ENCODE measurements at places on chromosomes 4 and X.

DNA sequence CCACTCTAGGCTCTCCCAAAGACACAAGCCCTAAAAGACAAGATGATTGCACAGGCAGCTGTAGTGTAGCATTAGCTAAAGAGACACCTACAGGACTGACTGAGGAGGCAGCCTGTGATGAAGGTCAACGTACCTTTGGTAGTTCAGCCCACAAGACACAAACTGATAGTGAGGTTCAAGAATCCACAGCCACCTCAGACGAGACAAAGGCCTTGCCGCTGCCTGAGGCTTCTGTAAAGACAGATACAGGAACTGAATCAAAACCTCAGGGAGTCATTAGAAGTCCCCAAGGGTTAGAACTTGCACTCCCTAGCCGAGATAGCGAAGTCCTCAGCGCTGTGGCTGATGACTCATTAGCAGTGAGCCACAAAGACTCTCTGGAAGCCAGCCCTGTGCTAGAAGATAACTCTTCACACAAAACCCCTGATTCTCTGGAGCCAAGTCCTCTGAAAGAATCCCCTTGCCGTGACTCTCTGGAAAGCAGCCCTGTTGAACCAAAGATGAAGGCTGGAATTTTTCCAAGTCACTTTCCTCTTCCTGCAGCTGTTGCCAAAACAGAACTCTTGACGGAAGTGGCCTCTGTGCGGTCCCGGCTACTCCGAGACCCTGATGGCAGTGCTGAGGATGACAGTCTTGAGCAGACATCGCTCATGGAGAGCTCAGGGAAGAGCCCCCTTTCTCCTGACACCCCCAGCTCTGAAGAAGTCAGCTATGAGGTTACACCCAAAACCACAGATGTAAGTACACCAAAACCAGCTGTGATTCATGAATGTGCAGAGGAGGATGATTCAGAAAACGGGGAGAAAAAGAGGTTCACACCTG, 306.3 kb downstream of the ANK2 start:
- no peak for DNase-seq

GRCh38 chrX:1009771-1010170, 202.7 kb downstream of the CRLF2 start:
- DNase-seq, result no peak

DNA sequence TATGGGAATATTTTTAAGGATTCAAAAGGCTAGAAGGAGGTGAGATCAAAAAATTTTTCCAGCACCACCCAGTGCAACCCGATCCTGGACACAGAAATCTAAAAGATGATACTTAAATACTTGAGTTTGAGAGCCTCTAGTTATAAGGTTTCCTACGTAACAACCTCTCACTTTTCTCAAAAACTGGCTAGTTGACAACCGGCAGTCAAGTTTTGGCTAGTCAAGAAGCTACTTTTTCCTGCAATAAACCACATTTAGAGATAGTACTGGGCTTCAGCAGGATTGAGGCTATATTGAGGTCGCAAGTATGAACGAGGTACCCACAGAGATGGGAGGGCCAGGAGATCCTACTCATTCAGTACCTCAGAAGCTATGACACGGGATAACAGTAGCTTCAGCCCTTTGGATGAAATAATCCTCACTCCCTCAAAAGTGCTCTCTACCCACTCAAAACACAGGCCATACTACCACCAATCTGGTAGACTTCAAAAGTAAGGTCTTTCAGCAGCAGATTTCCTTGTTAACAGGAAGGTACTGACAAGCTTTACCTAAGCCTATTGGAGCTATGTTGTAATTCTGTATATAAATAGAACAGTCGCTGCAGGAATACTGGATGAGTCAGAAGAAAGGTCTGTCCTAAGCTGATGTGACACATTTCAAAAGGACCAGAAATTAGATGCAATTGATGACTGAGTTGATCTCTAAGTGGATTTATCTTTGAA, 1.5 kb upstream of the TSPAN5 start:
- no peak for DNase-seq

GRCh38 chrX:102708900-102709299, 3.3 kb upstream of the GPRASP2 start:
- DNase-seq, result no peak

- DNase-seq, result no peak
Measured at GRCh38 chr4:41145571-41146078, 68.7 kb downstream of the APBB2 start.

GRCh38 chr4:186806679-186807421, 83.2 kb upstream of the FAT1 start:
- DNase-seq, result no peak

DNA sequence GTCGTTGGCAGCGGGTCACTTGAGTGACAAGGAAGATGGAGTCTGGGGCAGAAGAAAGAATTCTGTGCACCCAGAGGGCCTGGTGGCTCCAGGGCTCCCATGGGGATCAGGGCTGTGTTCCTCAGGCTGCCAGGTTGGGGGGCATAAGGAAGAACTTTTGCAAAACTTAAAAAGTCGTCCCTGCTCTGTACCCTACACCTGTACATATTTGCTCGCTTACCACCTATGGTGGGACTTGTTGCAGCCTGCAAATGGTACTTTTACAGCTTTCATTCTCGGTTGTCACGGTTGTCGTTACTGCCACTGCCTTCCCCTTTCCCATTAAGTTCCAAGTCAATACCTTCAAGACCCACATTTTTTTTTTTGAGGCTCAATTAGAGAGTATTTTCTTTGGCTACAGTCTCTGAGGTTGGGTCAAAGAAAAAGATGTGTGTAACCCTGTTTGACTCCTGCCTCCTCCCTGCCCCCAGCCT, 9.1 kb downstream of the ARX start:
- no peak for DNase-seq

GRCh38 chrX:80431505-80431832, 11.2 kb downstream of the TENT5D start:
- no peak for DNase-seq

- peak; percentile 23 for DNase-seq
Measured at GRCh38 chr4:128812442-128813235, 3.1 kb downstream of the JADE1 start.

- DNase-seq, result no peak
Measured at GRCh38 chr4:168408620-168409019, 71.7 kb downstream of the DDX60L start.

GRCh38 chr4:13891544-13891939, 264.0 kb upstream of the BOD1L1 start:
- no peak for DNase-seq

GRCh38 chr4:144902614-144903013, 195.4 kb downstream of the ANAPC10 start:
- no peak for DNase-seq

DNA sequence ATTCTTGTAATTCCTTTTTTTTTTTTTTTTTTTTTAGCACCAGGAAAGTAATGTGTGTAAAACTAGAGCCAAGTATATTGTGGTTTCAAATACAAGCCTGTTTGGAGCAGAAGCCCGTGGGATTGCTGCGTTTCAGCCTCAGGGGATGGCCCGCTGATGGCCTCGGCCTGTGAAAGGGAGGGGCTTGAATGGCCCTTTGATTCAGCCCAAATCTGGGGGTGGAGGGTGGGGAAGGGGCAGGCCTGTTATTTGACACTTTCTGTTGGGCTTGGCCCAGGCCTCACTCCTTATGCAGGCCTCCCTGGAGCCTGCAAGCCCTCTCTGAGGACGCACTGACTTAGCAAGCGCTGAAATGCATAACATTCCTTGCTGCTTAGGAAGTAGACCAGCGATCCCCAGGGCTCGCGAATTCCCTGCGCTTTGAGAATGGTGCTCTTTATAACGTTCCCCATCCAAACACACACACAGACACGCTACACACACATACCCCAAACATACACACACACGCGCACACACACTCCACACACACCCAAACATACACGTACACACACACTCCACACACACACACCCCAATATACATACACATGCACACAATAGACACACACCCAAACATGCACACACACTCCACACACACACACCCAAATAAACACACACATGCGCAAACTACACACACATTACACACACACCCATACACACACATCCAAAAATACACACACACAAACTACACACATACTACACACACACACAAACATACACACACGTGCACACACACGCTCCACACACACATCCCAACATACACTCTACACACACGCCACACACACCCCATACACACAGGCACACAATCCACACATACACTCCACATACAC, 29.6 kb downstream of the TLR10 start:
- DNase-seq, result no peak

- DNase-seq, result no peak
Measured at GRCh38 chr4:83221897-83222441, 62.6 kb downstream of the COQ2 start.

DNA sequence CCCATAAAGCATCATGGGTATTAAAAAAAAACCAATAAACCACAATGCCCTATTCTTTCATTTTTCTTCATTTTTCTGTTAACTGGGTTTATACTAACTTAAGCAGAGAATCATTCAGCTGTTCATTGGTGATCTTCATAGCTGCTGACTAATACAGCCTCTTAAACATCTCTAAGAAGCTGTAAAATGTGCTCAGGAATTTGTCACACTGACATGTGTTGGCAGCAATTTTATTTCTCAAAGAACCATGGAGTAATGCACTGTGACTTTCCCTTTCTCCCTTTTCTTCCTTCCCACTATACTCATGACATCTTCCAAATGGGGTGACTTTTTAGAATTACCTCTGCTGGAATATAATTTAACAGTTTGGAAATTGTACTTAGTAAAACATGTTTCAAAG, 315.4 kb downstream of the ANTXR2 start:
- no peak for DNase-seq

- DNase-seq, result peak; percentile 20
Measured at GRCh38 chr4:158253350-158253980, 43.2 kb downstream of the TMEM144 start.

GRCh38 chr4:153064571-153064970, 128.4 kb downstream of the FHDC1 start:
- no peak for DNase-seq

- no peak for DNase-seq
Measured at GRCh38 chr4:69823481-69824186, 36.3 kb downstream of the SULT1E1 start.

- DNase-seq, result no peak
Measured at GRCh38 chr4:40980318-40980883, 230.6 kb downstream of the NSUN7 start.

- no peak for DNase-seq
Measured at GRCh38 chr4:71729856-71730255, 54.0 kb downstream of the GC start.

GRCh38 chrX:50707955-50708699, 105.9 kb downstream of the SHROOM4 start:
- no peak for DNase-seq

DNA sequence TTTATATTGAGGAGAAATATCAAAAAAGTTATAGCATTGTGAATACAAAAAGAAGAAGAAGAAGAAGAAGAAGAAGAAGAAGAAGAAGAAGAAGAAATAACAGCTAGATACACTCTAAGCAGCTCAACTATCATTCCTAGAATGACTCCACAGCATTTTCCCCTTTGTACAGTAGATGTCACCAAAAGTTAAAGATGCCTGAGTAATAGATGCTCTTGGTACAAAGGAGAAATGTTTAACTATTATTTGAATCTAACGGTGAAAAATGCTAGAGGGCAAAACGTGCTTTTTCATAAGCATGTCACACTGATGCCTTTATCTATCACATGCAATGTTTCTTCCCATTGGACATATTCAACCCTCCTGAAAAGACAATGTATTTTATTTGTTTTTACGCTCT, 178.4 kb upstream of the GPRIN3 start:
- DNase-seq, result no peak

- DNase-seq, result no peak
Measured at GRCh38 chr4:150321113-150321512, 242.9 kb downstream of the DCLK2 start.

DNA sequence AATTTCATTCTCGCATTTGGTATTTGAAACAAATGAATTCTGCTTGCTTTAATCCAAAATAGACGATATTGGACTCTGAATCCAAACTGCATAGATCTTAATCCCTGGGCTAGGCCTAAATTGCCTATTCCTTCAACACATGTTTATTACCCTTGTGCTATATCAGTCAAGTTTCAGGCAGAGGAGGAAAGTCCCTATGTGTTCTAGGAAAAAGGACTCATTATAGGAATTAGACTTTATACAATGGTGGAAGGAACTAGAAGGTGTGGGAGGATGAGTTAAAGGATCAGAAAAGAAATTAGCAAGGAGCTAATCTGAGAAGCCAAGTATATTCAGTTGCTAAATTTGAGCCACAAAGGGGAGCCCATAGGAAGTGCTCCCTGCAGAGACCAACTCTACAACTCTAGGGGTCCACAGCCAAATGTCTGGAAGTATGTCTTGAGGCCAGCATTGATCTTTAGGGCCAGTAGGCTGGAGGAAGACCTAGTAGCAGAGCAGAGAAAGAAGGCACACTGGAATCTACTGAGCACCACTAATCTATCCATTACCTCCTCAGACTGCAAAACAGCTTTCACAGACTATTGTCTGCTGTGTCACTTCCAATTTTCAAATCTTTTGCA, 17.1 kb upstream of the DTHD1 start:
- DNase-seq, result no peak

DNA sequence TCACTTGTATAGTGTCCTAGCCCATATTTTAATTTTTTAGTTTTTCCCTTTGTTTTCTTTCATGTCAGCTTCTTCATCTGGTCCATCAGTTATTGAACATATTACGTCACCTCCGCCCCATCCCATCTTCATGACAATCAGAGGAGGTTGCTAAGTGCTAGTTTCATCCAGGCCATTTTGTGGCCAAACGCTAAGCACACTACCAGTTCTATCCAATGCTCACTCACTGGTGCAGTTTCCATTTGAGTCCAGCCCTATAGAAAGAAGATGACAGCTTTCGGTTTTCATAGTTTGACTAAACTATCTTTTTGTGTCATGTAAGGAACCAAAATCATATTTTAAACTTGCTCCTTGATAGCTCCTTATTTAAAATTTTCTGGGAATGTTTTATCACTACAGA, 304.2 kb downstream of the TENM3 start:
- no peak for DNase-seq

DNA sequence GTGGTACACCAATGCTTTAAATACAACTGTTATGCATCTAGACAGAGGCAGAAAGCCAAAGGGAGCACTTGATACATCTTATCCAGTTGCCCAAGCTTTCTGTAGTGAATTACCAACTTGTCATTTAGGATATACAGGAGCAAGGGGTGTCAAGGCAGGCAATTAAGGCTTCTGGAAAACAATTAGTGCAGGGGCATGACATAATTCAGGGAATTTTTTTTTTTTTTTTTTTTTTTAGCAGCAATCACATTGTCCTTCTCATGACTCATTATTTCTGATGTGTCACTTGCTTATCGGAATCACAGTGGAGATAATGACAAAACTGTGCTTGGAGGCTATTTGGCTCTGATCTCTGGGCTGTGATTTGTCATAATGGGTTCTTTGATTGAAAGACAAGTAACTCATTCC, 259.5 kb downstream of the ARHGAP24 start:
- no peak for DNase-seq

GRCh38 chr4:23320931-23321587, 568.8 kb downstream of the PPARGC1A start:
- no peak for DNase-seq

GRCh38 chr4:163665521-163666331, 171.2 kb downstream of the TMA16 start:
- DNase-seq, result no peak

DNA sequence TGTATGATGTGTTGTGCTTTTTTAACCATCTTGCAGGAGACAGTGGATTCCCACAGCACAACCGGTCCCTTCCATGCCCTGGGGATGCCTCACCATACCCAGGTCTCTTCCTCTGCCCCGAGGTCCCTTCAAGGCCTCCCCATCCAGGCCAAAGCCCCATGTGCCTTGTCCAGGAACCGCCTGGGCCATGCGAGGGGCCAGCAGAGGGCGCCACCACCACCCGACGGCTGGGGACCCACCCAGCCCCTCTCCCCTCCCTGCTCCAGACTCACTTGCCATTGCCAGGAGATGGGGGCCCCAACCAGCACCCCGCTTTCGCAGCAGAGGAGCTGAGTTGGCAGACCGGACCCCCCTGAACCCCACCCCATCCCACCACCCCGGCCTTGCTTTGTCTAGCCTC, 485.5 kb downstream of the TRAM1L1 start:
- DNase-seq, result no peak
